ENCODE measurements at places on chromosomes 7 and 10.
A peak's percentile ranks its signal among the peaks of the same experiment; 100 is the strongest.

- peak; percentile 68 for DNase-seq
Measured at GRCh38 chr10:98269435-98269912, 1.5 kb upstream of the LOXL4 start.

GRCh38 chr10:116069856-116070255, 203.2 kb downstream of the GFRA1 start:
- DNase-seq = no peak

- no peak for DNase-seq
Measured at GRCh38 chr7:45642044-45642443, 67.9 kb downstream of the ADCY1 start.

DNA sequence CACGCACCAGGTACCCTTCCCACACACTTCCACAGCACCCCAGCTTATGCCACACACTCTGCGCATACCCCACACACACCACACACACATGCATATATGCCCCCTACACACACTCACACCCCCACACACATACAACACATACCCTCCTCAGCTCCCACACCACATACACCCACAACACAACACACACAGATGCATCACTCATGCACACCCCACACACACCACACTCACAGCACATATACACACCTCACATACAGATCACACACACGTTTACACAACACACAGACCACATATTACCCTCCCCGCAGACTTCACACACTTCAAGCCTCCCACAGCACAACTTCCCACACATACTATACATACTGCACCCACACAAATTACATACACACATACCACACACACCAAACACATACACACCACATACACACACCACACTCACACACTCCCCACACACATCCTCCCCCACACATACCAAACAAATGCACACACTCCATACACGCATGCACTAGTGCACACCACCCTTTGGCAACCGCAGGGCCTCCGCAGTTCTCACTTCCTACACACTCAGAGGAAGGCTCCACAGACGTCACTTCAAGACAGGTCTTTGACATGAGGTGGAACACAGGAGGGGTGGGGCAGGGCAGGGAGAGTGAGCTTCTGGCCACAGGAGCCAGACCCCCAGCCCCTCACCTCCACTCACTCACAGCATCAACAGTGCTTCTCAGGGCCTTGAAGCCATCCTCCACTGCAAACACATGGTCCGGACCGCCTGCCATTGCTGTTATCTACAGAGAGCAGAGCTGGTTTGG, 18.5 kb upstream of the ANTXRL start:
- no peak for DNase-seq
